ENCODE measurements at places on chromosomes 5 and 9.

- no peak for DNase-seq
These were observed 583.6 kb downstream of the TMEM38B start for GRCh38 chr9:106277966-106278365.

DNA sequence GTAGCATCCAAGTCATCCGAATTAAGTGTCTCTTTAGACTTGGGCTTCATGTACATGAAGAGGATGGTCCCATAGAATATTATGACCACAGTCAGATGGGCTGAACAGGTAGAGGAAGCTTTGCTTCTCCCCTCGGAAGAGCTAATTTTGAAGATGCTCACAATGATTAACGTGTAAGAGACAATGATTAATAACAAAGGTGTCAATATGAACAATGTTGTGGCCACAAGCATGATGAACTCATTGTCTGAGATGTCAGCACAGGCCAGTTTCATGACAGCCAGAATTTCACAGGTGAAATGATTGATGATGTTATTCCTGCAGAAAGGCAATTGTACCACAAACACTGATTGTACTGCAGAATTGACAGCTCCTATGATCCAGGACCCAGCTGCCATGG lies 626 bp downstream of the OR13C2 start:
- no peak for DNase-seq

GRCh38 chr9:131349881-131350563 lies 43.9 kb upstream of the PRRC2B start:
- DNase-seq = peak; percentile 71

GRCh38 chr9:85949586-85950335 lies 8.8 kb downstream of the NAA35 start:
- DNase-seq = no peak

DNA sequence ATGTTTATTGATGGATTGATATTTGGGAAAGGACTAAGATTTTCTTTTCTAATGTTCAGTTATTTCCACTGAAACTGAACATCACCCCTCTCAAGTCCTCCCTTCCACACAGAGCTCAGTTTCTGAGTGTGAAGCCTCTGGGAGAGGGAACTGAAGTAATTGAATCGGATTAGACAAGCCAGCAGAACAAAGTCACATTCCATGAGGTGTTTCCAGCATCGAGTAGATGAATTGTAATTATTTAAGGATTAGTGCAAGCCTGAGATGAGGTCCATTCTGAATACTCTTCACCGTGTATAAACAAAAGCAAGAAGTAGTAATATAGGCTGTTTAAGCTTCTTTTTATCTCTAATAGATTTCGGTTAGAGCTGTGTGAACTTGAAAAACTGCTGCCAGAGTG lies 2060.5 kb downstream of the MAT2B start:
- DNase-seq = no peak

DNA sequence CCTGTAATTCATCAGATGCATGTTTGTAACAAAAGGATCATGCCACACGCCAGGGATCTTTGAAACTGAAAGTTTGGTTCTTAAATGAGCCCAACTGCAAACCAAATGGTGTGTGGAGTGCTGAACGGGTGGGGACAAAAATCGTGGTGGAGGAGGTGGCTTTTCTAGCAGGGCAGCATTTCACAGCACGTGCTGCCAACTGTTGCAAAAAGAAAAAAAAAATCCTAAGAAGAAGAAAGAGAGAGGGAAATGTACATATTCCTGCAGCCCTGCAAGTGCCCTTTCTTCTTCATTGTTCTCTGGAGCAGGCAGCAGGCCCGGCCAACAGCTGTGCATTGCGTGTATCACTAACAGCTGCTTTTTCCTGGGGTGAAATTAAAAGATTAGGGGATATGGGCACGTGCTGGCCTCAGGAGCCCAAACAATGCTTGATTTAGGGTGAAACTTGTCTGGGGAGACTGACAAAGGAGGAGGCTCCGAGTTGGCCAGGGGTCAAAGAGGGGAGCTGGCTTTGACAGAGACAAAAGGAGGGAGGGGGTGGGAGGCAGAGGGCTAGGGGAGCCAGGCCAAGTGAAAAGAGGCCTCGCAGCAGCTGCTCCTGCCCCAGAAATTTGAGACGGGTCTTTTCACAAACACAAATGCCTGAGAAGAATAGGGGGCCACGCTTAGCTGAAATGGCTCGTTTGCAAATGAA lies 73.0 kb downstream of the GADD45G start:
- no peak for DNase-seq

DNA sequence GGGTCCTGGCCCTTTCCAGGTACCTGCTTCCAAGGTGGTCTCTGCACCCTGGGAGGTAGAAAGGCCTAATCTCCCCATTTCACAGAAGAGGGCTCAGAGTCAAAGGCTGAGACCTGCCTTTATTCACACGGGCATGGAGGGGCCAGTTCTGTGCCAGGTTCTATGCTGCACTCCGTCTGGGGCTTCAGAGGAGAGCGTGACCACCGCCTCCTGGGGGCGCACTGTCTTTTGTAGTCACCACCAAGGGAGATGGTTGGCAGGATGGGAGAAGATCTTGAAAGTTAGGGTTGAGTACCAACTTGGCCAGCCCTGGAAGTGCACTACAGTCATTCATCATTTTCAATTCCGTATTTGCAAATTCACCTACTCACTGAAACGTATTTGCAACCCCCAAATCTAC lies 23.7 kb upstream of the PRDM12 start:
- DNase-seq = no peak

GRCh38 chr5:44681906-44682305 lies 126.8 kb upstream of the MRPS30 start:
- no peak for DNase-seq

DNA sequence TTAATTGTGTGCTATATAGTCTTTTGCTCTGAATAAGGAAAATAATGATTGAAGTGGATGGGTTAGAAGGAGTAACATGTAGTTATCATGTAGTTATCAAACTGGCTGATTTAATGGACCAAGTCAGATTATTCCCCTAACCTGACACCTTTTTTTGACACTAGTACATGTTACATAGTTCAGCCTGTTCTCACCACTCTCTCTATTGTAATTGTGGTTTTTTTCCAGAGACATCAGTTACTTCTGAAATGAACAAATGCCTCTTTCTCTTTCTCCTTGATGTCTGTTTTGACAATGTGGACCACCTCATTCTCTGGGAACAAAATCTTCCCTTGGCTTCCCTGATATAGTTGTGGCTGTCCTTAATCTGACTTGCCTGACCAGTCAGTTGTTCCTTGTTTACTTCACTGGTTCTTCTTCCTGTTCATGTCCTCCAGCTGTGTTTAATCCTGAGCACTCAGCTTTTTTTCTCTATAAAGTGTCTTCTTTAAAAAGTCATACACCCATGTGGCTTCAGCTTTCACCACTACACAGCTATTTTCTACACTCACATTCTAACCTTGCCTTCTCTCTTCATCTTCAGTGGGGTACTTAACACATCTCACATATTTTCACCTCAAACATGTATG lies 243.4 kb downstream of the ARRDC3 start:
- DNase-seq = no peak

- no peak for DNase-seq
These were observed 10.0 kb upstream of the CLIC3 start for GRCh38 chr9:137006116-137007003.

- DNase-seq = peak; percentile 52
These were observed at the start of gene PANK3 for GRCh38 chr5:168578538-168579487. Gene PANK3, minus strand, starts transcription at chr5:168579368. Its CDS starts 85 bp downstream, at chr5:168579283.

DNA sequence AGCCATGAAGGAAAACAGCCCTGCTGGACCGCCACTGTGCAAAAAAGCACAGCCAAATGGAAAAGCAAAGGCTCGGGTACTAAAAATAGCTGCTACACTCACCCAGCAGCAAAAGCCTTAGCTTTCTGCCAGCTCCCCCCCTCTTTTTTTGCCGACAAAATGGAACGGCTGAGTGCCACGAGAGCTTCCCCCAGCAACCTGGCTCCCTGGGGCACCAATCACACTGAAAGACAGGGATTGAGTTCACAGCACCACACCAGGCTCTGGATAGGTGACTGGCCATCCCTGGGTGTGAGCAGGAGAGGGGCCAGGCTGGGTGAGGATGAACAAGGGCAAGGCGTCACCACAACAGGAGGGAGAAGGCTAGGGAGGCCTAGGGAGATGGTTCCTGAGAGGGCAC lies 66.7 kb downstream of the SIL1 start:
- no peak for DNase-seq

DNA sequence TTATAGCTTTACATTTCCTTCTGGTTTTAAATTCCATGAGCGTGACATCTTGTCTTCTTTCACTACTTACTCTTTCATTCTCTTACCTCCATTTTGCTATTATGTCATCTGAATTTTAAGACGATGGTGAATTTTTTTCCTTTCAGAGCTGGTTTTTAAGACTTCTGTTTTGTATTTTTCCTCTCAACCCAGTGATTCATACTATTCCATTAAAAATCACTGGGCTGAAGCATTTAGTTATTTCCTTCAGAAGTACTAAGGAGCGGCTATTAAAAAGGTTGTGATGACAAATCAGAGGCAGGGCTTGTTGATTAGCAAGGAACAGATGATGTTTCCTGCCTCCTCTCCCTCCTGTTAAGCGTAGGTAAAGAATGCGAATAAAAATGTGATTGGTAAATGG lies 16.5 kb downstream of the AGXT2 start:
- DNase-seq = no peak

GRCh38 chr5:11214864-11215644 lies 454.0 kb upstream of the DAP start:
- no peak for DNase-seq

- DNase-seq = no peak
These were observed 432.1 kb upstream of the RGMB start for GRCh38 chr5:98341038-98342032.

DNA sequence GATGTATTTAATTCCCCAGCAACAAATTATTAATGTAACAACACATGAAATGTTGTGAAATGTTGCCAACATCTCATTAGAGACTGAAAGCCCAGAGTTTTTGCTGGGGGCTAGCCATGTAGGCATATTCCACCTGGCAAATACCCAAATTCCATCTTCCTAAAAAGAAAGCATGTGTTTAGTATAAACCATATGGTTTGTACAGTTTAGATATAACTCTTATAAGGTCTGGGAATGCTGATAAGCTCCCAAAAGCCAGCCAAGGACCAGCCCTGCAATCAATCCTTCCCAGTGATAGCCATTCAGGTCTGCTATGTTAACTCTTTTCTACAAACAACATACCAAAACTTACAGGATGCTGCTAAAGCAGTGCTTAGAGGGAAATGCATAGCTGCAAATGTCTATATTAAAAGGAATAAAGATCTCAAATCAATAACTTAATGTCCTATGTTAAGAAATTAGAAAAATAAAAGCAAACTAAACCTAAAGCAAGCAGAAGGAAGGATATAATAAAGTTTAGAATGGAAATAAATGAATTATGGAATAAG lies 158.9 kb downstream of the AUH start:
- no peak for DNase-seq

DNA sequence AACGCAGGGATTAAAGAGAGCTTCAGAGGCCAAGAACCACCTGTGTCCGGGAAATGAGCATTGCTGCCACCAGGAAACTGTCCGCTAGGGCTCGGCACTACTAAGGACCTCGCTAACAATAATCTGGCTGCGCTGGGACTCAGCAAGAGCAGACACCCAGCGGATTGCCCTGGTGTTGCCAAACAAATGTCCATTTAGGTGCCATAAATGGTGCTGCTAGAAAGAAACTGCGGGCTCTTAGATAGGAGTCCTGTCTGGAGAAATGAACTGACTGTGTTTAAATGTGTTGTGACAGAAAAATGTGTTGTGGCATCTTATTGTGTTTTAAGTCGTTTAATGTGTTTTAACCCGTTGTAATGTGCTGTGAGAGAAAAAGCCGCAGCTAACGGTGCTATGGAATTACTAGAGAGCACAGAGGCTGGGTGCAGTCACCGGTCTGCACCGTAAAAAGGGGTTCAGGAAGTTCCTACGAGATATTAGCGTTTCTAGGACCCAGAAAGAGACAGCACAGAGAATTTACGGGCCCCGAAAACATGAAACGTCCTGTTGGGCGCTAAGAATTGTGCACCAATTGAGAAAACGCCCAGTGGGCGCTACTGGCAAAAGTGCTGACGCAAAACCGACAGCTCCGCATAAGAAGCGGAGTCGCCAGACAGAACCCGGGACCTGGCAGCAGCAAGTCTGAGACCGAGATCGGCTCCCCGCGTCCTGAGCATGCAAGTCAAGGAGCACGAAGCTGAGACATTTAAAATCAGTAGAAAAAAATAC lies 90.6 kb downstream of the ANXA2R start:
- peak; percentile 33 for DNase-seq

GRCh38 chr5:77396017-77396416 lies 96.1 kb downstream of the WDR41 start:
- no peak for DNase-seq

DNA sequence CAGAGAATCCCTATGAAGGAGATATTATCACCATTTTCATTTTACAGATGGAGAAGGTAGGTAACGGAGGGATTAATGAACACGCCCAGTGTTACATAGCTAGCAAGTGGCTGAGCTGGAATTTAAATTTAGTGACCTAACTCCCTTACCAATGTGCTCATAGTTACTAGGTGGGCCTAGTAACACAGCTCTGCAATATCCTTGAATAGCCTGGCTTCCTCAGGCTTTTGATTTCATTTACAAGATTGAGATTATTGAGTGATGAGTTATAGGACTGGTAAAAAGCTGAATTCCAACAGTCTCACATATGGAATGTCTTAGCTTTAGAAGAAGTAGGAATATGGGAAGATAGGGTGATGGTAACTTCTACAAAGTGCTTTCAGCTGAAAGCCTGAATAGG lies 336.3 kb upstream of the KIF2A start:
- DNase-seq = no peak

DNA sequence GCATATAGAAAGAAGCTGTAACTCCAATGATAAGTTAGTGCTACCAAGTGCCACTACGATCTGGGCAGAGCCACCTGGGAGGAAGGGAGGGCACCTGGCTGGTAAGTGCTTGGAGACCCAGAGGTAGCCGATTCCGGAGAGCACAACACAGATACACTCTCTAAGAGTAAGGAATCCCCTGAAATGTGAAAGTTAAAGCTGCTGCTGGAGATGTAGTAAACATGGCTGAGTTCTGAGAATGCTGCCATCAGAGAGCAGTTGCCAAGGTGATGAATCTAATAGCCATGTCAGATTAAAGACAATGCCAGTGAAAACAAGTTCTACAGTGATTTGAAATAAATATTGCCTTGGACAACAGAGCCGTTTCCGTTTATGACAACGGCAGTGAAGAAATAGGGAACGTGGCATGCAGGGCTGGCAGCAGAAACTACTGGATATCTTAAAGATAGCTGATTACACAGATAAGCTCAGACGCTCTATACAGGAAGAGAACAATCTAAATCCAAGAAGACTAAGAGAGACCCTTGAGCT lies 561.2 kb upstream of the C9orf72 start:
- DNase-seq = no peak

- DNase-seq = no peak
These were observed 242.6 kb upstream of the PAPPA start for GRCh38 chr9:115910959-115911358.

DNA sequence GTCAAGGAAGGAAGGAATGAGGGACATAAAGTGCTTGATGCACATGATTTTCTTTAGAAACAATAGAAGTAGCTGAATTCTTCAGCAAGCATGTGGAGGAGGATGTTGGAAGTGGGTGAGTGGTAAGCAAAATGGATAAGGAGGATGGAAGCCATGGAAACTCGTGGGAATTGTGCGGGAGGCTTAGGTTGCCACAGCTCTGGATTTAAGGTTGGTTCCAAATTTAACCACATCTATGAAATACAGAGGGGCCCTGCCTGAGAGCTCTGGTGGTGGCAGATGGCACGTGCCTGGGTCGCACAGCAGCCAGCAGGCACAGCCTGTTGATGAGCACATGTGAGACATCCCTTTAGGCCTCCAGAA lies 284.7 kb downstream of the SMARCA2 start:
- no peak for DNase-seq

GRCh38 chr9:38294220-38294960 lies 98.1 kb upstream of the ALDH1B1 start:
- DNase-seq = no peak
